ENCODE measurements at places on chromosomes 12 and 14.

DNA sequence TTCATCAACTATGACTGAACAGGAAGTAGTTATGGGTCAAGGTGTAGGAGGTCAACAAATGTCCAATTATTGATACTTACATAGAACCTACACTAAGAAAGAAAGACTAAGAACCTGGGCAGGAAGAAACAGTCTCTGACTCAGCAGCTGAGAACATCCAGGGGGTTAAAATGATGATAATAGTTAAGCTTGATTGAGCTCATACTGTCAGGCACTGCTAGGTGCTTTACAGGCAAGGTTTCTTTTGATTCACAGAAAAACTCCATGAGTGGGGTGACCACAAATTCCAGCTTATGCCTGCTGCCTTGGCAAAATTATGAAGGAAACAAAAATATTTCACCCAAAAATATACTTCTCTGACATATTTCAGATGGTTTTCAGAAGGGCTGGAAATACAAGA, 75.0 kb downstream of the ACADS start:
- no peak for DNase-seq

- DNase-seq = no peak
Observed at GRCh38 chr12:56928262-56928661, 5.9 kb downstream of the SDR9C7 start.

- DNase-seq = no peak
Observed at GRCh38 chr14:55583942-55584468, 4.0 kb downstream of the KTN1 start.

GRCh38 chr12:10718279-10718821, 4.8 kb downstream of the YBX3 start:
- no peak for DNase-seq

DNA sequence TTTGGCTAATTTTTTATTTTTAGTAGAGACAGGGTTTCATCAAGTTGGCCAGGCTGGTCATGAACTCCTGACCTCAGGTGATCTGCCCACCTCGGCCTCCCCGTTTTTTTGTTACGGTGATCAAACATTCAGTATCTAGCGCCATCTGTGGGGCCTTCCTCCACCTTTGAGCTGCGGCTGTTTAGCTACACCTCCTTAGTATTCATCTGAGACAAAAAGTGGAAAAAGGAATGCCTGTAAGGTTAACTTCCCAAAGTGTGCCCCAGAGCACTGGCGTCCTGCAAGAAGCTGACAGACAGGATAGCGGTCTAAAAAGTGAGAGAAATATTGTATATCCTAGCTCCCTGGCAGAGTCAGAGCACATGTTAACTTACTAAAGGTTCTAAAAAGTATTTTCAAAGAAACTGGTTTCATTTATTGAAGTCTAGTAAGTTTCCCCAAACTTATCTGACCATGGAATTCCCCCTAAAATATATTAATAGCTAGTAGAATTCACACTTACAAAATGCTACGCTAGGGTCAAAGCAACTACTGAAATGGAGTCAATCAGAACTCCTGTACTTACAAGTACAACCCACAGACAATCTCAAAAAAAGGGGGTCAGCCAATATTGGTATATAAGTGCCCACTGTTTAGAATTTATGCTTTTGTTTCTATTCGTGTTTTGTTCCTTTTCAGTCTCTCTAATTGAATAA, 59.1 kb downstream of the DUSP16 start:
- DNase-seq = no peak

GRCh38 chr14:51883232-51883631, 22.8 kb downstream of the GNG2 start:
- no peak for DNase-seq

DNA sequence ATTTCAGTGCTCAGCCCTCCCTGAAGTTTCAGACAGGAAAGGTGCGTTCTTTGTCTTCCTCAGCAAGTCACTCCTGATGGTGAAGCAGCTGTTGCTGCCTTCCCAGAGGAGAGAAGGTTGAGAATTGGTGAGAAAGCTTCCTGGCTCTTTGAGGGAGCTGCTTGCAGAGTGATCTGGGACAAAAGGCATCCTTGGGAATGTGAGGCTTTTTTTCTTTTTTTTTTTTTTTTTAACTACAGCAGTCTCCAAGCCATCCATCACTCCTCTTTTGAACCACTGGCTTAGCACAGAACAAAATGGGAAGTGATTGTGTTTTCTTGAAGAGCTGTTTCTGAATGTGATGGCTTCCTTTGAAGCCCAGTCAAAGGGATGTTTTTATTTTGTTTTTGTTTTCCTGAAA, 120.4 kb upstream of the LRIG3 start:
- no peak for DNase-seq

DNA sequence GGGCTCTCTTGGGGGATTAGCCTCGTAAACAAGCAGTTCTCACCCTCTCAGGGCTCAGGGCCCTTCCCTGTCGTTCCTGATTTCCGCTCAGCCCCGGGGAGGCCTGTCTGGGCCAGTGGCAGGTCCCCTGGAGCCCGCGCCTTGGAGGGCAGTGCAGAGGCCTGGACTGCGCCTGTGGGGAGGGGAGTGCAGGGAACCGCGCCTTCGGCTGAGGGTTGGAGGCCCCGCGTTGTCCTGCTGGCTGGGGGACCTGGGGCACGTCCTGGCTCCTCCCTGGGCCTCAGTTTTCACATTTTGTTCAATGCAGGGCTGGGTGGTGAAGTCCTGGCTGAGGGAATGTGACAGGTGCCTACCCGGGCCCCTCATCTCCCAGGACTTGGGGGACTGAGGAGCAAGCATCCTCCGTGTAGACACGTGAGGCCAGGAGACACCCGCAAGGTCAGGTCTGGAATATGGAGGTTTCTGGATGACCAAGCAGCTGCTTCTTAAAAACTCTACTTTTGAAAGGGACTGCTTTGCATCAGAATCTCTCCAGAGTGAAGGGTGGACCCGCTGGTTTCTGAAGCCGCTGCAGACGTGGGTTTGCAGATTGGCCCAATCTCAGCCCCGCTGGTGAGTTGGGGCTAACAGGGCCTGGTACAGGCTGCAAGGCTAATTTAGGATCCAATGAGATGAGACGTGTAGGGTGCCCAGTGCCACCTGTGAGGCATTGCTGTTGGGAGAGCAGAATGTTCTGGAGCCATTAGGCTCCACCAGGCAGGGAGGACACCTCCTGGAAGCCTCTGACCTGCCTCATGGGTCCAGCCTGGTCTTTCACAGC, 80.2 kb downstream of the KIF26A start:
- no peak for DNase-seq

Data from stimulated activated naive CD4-positive, alpha-beta T cell (primary cell).